Activated CD4-positive, alpha-beta T cell treated with anti-CD3 and anti-CD28 coated beads, Interleukin-2, amount 50 U/mL, for 48 hours (primary cell): ENCODE measurements at places on chromosomes 1 and 21.

- DNase-seq, result no peak
Observed at GRCh38 chr1:4494558-4494957, 159.9 kb upstream of the AJAP1 start.

GRCh38 chr1:32903991-32904785 is 3.0 kb upstream of the TMEM54 start:
- no peak for DNase-seq

GRCh38 chr21:45866551-45866950 is 115.0 kb upstream of the COL6A1 start:
- no peak for DNase-seq

- DNase-seq, result no peak
Observed at GRCh38 chr1:61851235-61851634, 109.0 kb downstream of the PATJ start.

GRCh38 chr1:241828463-241829021 is 19.5 kb upstream of the EXO1 start:
- no peak for DNase-seq

DNA sequence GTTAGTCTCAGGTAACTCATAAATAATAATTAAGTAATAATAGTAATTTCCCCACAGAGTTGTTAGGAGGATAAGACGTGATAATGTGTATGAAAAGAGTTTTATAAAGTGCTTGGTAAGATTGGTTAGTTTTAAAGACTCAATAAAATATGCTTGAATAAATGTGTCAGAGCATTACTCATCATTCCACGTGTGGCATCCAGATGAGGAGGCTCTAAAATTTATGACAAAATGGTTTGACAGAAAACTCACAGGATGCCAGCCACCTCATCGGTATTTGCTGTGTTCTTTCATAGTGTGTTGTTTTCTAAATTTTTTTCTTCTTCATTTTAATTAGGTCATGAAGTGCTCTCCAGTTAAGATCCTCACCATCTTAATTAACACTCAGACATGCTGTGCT is 19.1 kb upstream of the SPAG17 start:
- no peak for DNase-seq

DNA sequence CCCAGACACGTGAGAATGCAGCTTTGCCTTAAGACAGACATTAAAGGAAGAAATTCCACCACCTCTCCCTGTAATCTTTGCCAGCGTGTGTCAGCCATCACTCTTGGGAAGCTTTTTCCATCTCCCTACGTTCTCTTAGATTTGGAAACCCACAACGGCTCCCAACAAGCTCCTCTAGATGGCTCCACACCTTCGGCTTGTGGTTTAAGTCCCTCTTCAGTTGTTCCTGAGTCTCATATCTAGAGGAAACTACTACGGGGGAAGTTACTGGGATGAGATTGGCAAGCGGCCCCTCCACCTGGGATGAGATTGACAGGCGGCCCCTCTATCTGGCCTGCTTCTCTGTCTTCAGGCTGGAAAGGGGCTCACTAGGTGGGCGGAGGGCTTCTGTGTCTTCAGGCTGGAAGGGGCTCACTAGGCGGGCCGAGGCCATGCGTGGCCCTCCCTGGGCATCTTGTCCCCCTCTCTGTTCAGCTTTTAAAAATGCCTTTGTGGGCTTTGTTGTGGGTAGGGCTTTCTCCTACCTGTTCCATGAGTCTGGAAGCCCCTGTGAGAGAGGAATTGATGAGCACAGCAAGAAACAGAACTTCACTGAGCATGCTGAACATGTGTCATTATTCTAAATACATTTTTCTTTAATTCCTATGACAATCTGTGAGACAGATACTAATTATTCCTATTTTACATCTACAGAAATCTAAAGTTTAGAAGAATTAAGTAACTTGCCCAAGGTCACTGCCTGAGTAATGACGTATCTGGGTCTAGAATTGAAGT is 670.5 kb downstream of the KIF26B start:
- no peak for DNase-seq

DNA sequence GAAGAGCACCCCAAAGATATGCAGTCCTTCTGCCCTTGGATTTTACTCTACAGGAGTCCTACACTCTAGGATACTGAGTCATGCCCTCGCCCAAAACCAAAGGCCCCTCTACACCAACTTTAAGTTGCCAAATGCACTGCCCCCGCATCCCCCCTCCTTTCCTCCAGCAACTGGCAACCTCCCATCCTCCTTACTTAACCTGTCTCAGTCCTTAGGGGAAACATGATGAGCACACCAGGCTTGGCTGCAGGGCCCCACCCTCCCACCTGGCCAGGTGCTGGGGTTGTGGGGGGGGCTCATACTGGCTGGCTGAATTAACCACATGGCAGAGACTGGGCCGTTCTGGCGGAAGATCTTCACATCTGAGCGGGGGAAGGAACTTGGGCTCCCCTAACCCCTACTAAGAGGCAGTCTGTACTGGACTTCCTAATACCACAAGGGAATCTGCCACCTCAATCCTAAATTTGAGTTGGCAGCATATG is 1.2 kb downstream of the HDGF start:
- DNase-seq, result peak; percentile 72

DNA sequence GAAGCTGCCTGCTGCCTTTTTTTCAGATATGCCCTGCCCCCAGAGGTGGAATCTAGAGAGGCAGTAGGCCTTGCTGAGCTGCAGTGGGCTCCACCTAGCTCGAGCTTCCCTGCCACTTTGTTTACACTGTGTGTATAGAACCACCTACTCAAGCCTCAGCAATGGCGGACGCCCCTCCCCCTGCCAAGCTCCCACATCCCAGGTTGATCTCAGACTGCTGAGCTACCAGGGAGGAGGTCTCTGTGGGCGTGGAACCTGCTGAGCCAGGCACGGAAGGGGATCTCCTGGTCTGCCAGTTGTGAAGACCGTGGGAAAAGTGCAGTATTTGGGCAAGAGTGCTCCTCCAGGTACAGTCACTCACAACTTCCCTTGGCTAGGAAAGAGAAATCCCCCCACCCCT is 65.1 kb downstream of the MSH4 start:
- no peak for DNase-seq

GRCh38 chr1:53375440-53375839 is 47.6 kb upstream of the LRP8 start:
- DNase-seq, result no peak

- DNase-seq, result no peak
Observed at GRCh38 chr1:19424651-19425570, 60.4 kb downstream of the CAPZB start.

GRCh38 chr1:31644560-31645273 is at the start of gene PEF1:
TSS of gene PEF1 (minus strand) at chr1:31644876. CDS start at chr1:31644864, 12 bp downstream.
- peak; percentile 100 for DNase-seq

DNA sequence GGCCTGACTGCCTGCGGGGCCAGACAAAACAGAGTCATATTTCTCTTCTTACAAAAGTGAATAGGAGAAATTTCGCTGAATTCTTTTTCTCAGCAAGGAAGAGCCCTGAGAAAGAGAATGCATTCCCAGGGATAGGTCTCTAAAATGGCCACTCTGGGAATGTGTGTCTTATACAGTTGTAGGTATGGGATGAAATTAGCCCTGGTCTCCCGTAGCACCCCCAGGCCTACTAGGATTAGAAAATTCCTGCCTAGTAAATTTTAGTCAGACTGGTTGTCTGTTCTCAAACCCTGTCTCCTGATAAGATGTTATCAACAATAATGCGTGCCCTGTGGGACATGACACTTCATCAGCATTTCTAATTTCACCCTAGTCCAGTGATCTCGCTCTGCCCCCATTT is 920.1 kb downstream of the LTN1 start:
- DNase-seq, result no peak

- DNase-seq, result peak; percentile 10
Observed at GRCh38 chr1:41850029-41850428, 68.7 kb downstream of the HIVEP3 start.

- no peak for DNase-seq
Observed at GRCh38 chr1:169207797-169208520, 101.5 kb downstream of the ATP1B1 start.

- no peak for DNase-seq
Observed at GRCh38 chr1:70048336-70049094, 156.9 kb downstream of the LRRC40 start.

GRCh38 chr1:50490640-50491039 is 67.4 kb upstream of the DMRTA2 start:
- DNase-seq, result no peak

DNA sequence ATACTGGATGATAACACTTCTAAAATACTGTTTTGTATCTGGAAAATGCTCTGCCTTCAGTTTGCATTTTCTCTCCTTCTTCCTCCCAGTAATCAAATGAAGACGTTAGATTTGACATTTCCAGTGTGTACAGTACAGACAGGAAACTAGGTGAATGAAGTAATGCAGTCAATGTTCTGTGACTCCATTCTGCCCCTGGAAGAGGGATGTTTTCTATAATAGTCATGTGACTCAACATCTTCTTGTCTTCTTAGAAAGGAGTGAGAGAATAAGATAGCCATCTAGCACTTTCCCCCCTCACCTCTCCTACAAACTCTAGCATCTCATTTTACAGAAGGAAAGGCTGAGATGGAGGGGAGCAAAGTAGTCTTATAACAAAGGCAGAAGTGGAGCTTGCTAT is 77.6 kb downstream of the DDR2 start:
- no peak for DNase-seq

DNA sequence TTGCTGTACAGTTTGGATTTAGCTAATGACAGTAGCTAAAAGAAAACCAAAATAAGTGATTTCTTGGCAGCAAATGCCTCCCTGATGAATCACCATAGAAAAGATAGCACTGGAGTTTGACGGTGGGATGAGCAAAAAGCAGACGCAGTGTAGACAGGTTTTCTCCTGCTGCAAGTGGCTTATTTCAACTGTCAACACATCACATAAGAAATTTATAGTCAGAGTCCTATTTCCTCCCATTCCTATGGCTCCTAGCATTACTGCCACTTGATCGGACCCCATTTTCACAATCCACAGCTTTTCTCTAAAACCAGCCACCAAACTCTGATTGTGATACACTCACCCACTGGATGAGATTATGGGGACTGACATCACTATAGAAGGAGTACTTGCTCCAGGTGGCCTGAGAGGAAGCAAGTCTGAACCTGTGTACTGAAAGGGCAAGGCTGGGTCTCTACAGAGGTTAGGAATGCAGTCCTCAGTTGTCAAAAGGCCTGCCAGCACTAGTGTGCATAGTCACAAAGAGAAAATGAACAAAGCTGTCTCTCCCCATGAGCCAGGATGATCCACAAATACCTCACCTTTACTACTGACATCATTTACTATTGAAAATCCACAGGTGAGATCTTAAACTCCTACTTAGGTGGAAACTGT is 359.8 kb downstream of the LTN1 start:
- DNase-seq, result no peak

GRCh38 chr1:157830887-157831286 is 10.7 kb downstream of the CD5L start:
- no peak for DNase-seq

GRCh38 chr1:37150986-37151385 is 116.7 kb upstream of the GRIK3 start:
- no peak for DNase-seq

- DNase-seq, result peak; percentile 81
Observed at GRCh38 chr1:25037174-25038074, 107.3 kb upstream of the RUNX3 start.

DNA sequence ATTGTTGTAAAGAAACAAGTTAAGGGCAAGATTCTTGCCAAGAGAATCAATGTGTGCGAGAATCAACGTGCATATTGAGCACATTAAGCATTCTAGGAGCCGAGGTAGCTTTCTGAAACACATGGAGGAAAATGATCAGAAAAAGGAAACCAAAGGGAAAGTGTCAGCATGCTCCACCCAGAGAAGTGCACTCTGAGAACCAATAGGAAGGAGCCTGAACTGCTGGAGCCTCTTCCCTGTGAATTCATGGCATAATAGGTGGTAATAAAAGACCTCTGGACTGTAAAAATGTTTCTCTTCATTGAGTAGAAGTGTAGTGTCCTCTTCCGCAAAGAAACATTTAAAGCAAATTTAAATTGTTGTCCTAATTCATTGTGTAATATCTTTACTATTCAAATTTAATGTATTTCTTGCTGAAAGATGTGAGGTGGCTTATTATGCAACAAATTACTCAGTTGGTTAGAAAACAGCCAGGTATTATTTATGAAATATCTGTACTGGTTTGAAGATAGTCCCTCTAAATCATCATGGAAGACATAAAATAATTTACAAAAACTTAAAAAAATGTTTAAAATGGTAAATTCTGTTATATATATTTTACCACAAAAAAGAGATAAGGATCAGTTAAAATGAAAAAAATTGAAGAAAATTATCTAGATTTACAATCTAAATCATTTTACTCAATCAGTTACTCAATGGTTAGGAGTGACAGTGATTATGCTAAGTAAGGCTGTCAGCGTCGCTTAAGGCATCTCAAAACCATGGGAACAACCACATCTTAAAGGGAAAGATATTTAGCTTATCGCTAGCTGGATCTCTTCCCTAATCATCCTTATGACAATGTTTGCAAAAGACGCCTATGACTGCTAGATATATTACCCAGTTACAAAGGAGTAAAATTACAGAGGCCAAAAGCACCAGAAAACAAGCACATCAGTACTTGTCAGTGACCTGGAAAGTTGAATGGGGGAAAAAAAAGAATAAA is 31.3 kb downstream of the NVL start:
- DNase-seq, result no peak
